ENCODE measurements at places on chromosomes 4 and X.

GRCh38 chr4:149985981-149986380 lies 92.3 kb upstream of the DCLK2 start:
- no peak for DNase-seq

- no peak for DNase-seq
Observed at GRCh38 chrX:104564921-104565703, 887 bp upstream of the IL1RAPL2 start.

DNA sequence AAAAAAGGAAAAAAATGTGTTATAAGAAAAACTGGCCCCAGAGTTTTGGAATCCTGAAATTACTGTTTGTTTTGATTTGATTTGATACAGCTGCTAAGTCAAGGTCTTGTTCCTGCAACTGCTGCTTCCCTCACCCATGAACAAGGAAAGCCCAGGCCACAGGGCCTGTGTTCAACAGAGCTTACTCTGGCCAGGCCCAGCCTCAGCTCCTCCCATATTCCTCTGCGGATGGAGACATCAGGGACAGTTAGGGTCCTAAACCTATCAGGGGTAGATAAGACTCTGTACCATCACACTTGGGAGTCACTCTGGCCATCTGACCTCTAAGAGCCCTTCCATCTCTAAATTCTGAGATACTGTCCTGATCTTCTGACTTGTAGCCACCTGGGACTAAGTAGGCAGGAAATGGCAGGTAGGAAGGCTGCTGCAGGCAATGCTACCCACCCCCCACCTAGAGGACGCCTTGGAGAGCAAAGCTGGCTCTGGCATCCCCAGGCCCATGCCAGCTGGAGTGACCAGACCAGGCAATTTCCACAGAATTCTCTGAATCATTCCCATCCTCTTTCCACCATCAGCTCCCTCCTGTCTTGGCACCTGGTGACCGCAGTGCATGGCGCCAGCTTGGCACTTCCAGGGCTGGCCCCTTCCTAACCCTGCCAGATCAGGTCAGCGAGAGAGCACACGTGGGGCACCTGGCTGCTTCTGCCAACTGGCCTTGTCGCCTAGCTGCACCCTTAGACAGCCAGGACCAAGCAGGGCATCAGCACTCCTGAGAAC lies 58.0 kb upstream of the TMEM33 start:
- DNase-seq = no peak

- no peak for DNase-seq
Observed at GRCh38 chr4:86957215-86957614, 22.4 kb downstream of the AFF1 start.

- no peak for DNase-seq
Observed at GRCh38 chr4:188660796-188661195, 521.6 kb downstream of the TRIML1 start.

- DNase-seq = no peak
Observed at GRCh38 chrX:21870494-21870893, 14.7 kb downstream of the YY2 start.

GRCh38 chrX:18617407-18617750 lies 54.5 kb downstream of the RS1 start:
- no peak for DNase-seq

GRCh38 chr4:148539387-148539786 lies 97.2 kb upstream of the NR3C2 start:
- DNase-seq = no peak

DNA sequence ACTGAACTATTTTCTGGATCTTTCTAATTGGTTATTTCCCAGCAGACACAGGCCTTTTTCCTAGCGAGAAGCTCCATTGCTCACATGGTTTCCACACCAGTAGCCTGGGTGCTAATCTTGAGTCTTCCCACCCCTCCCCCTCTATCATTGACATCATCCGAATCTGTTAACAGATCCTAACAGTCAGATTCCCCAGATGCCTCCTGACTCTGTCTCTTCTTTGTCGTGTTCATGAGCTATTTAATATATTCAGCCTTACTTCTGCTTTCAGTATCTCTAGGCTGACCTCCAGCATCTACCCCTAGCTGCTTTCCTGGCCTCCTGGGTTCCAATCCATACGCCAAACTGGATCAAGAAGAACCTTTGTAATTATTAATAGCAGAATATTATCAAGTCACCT lies 85.0 kb downstream of the CLNK start:
- DNase-seq = no peak

DNA sequence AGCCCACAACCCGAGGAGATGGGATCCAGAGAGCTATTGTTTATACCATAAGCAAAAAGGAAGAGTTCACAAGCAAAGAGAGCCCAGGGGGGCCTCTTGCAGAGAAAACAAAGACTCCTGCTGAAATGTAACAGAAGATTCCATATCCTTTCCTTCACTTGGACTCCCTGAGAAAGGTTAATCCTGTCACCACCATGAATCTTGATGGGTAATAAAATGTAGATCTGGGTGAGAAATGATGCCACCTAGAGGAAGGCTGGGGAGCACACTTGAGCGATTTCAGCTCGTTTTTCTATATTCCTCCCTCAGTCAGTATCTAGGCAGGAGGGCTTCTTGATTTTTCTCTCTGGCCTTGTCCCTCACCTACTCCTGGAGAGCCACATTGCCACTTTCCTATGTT lies 10.2 kb upstream of the KCNE5 start:
- DNase-seq = no peak

GRCh38 chrX:43559644-43560043 lies 96.5 kb upstream of the MAOA start:
- DNase-seq = peak; percentile 53

DNA sequence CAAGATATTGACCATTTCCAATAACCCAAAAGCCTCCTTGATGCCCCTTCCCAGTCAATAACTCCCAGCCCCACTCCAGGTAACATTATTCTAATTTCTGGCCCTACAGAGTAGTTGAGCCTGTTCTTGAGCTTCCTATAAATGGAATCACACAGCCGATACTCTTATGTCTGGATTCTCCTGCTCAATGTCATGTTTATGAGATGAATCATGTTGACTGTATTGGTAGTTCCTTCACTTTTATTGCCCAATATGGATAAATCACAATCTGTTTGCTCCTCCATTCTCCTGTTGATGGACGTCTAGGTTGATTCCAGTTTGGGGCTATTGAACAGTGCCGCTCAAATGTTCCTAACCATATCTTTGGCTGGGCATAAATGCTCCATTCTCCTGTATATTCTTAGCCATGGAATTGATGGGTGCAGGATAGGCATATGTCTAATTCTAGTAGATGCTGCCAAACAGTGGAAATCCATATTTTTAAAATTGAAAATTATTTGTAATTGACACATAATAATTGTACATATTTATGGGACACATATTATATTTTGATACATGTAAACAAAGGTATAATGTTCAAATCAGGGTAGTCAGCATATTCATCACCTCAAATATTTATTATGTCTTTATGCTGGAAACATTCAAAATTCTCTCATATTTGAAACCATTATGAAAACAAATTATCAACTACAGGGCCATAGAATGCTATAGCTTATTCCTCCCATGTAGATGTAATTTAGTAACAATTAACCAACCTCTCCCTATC lies 40.5 kb upstream of the SLC2A9 start:
- DNase-seq = no peak

- DNase-seq = no peak
Observed at GRCh38 chrX:103774070-103774642, 2.5 kb upstream of the PLP1 start.
